Stimulated activated CD4-positive, alpha-beta T cell treated with anti-CD3 and anti-CD28 coated beads, Interleukin-12 subunit alpha, Interleukin-12 subunit beta, amount 100 ng/mL, for 48 hours (primary cell): ENCODE measurements at places on chromosomes 7 and 10.

- DNase-seq = no peak
These were observed 1.8 kb downstream of the PRF1 start for GRCh38 chr10:70600512-70601395.

DNA sequence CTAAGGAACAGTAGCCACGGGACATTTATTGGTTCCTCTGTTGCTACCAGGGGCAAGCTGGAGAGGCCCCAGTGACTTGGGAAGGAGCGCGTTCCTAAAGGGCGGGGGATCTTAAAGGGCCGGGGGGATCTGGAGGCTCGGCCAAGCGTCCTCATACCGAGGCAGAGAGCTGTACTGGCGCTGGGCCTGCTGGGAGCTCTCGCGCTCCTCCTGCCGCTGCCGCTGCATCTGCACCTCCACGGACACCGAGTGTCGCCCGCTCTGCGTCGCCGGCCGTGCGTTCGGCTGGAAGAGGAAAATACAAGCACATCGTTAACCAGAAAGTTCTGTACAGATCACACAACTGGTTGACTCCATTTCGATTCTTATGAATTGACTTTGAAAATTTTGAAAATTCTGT, 695.6 kb downstream of the PARD3 start:
- no peak for DNase-seq

DNA sequence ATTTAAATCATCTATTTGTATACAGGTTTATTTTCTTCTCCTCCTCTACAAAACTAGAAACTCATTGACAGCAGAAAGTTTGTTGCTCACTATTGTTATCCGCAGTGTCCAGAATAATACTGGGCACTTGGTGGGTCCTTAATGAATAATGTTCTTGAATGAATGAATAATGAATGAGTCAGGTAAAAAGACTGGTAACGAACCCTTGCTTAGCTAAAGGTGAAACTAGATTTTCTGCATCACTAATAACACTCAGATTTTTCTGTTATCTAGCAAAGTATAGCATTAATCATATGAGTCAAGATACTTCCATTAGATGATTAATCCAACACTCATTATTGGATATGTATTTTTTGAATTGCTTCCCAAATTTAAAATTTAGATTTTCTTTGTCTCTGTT, 953.2 kb downstream of the SORCS3 start:
- no peak for DNase-seq

DNA sequence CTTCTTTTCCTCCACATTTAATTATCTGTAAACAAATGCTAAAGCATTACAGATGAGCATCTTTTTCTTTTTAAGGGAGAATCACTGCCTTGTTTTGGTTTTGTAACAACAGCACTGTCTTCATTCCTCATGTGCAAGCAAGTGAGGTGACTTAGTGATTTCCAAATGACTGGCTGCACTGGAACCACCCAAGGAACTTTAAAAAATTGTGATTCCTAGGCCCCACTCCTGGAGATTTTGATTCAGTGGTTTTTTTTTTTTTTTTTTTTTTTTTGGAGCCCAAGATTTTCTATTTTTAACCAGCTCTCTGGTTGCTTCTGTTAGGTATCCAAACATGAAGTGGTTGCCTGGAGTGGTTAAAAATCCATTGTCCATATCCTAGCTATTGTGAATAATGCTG, 176.2 kb downstream of the LRMDA start:
- DNase-seq = no peak

DNA sequence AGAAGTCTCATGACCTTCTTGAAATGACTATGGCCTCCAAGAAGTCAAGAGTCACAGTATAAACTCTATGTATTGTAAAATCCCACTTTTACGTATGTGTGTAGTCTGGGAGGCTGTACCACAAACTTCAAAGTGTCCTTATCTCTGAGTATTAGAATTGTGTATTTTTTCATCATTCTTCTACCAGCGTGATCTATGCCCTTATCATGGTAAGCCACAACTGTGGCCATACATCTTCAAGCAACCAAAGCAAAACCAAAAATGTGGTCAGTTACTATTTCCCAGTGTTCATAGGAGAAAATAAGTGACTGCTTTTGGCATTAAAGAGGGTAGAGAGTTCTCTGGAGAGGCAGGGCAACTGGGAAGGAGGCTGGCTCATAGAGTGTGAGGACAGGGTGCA, 42.8 kb downstream of the SPOCK2 start:
- no peak for DNase-seq

GRCh38 chr7:104156842-104157277, 51.0 kb downstream of the ORC5 start:
- DNase-seq = no peak

GRCh38 chr7:71453630-71454029, 321.7 kb downstream of the GALNT17 start:
- DNase-seq = no peak

DNA sequence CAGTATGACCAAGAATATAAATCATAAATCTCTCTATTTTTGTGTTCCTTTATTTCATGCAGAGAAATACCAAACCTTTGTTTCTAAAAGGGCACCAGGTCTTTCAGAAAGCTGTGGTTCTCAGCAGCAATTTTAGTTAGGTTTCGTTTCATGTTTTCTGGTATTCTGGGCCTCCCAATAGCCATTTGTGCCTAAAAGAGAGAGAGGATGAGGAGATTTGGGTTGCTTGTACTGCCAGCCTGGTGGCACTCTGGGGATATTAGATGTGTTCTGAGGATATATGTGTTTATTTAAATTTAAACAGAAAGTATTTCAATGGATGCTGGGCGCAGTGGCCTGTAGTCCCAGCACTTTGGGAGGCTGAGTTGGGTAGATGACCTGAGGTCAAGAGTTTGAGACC, 471.7 kb downstream of the AUTS2 start:
- DNase-seq = no peak

- no peak for DNase-seq
These were observed 6.1 kb downstream of the CYP26A1 start for GRCh38 chr10:93079663-93080349.

DNA sequence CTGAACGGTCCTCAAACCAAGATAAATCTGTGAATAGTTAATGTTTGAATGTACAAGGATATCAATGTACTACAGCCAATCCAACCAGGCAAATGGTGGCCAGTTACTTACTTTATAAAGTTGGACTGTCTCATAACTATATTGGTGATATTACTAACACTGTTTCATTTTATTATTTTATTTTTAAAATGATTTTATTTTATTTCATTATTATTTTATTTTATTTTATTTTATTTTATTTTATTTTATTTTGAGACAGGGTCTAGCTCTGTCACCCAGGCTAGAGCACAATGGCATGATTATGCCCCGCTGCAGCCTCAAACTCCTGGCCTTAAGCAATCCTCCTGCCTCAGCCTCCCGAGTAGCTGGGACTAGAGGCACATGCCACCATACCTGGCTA, 6.8 kb downstream of the IL15RA start:
- DNase-seq = no peak

GRCh38 chr7:107355616-107356015, 114.2 kb upstream of the GPR22 start:
- DNase-seq = no peak
